ENCODE measurements at places on chromosomes 16 and 17. TPM values are rescaled to one million over a fixed set of nuclear protein-coding genes. Genes with fewer than 3 reads are reported as not detected.

The LPCAT2 gene
- 4.7 TPM for total RNA-seq

The HS3ST3A1 gene
- 1.2 TPM for total RNA-seq

The DNAH2 gene
- total RNA-seq = not detected

The GP1BA gene
- total RNA-seq = not detected

The KCTD13 gene
- total RNA-seq = 39.7 TPM

The KRTAP17-1 gene
- total RNA-seq = not detected

The ERI2 gene
- total RNA-seq = 14.4 TPM

- DNase-seq = no peak
- no peak overlapping the region for H3K27ac ChIP-seq
- H3K36me3 ChIP-seq = no peaks in the 10 kb centered on the region
- H3K4me3 ChIP-seq = no peak overlapping the region
- H3K27me3 ChIP-seq = peaks cover 7% of the 10 kb centered on the region
These were observed 30.1 kb upstream of the SNN start for GRCh38 chr16:11638140-11638539.

- no peaks in the 10 kb centered on the region for H3K36me3 ChIP-seq
- no peaks in the 10 kb centered on the region for H3K27me3 ChIP-seq
- no peak for DNase-seq
- no peak overlapping the region for H3K27ac ChIP-seq
- H3K4me1 ChIP-seq = no peaks in the 10 kb centered on the region
These were observed 868.9 kb upstream of the SOX9 start for GRCh38 chr17:71251951-71252350.

DNA sequence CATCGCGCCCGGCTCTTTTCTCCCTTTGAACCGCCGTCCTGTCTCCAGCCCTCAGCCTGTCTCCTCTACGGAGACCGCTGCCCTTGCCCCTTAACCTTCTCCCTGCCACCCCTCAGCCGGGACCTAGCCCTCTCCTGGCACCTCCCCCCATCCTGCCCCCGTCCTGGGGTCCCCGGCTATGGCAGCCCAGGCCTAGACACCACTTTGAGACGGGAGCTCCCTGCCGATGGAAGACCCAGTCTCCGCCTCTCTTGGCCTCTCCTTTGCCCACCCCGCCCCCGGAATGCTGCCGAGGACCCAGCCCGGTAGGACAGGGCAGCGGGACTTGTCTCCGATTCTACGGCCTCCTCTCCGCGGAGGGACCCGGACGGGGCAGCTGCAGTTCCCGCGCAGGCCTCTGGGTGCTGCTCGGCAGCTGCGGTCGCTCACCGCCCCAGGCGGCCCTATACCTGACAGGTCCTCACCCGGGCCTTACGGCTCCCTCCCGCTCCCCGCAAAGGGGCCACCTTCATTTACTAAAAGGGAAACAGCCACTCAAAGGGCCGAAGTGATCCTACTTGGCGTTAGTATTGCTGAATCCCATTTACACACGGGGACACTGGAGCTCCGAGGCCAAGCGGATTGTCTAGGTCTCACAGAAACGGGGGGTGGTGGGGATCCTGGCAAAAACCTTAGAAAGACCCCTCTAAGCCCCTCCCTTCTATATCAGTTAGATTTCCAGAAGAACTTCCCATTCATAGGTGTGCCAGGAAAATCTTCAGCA lies 32.6 kb upstream of the TAC4 start:
- no peak overlapping the region for H3K27ac ChIP-seq
- no peaks in the 10 kb centered on the region for H3K36me3 ChIP-seq
- peaks cover 31% of the 10 kb centered on the region for H3K27me3 ChIP-seq

DNA sequence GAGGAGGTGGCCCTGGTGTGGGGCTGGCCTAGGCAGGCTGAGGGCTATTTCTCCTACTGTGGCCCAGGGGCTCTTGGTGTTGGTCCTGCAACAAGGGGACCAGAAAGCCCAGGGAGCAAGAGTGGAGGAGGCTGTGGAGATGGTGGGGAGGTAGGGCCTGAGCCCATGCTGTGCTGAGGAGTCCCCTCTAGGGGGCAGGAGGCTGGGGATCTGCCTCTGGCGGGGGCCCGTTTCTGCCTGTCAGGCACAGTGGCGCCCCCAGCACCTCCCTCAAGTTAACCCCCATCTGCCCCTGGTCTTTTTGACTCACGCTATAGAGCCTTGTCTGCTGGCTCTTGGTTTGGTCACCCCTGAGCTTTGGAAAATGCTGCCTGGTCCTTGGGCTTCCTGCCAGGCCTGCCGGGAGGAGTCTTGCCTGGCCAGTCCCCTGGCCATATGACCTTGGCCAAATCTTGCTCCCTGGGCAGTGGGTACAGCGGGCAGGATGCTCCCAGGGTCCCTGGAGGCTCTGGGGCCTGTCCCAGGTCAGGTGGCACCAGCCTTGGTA lies 5.9 kb downstream of the BAIAP2 start:
- peaks cover 20% of the 10 kb centered on the region for H3K27me3 ChIP-seq
- no peaks in the 10 kb centered on the region for H3K4me1 ChIP-seq
- no peak overlapping the region for H3K4me3 ChIP-seq
- DNase-seq = no peak
- no peak overlapping the region for H3K27ac ChIP-seq

GRCh38 chr16:84726669-84727467 lies 27.1 kb downstream of the USP10 start:
- peaks cover 59% of the 10 kb centered on the region for H3K4me1 ChIP-seq
- no peak overlapping the region for H3K27ac ChIP-seq
- peaks cover 19% of the 10 kb centered on the region for H3K36me3 ChIP-seq
- no peak for DNase-seq

DNA sequence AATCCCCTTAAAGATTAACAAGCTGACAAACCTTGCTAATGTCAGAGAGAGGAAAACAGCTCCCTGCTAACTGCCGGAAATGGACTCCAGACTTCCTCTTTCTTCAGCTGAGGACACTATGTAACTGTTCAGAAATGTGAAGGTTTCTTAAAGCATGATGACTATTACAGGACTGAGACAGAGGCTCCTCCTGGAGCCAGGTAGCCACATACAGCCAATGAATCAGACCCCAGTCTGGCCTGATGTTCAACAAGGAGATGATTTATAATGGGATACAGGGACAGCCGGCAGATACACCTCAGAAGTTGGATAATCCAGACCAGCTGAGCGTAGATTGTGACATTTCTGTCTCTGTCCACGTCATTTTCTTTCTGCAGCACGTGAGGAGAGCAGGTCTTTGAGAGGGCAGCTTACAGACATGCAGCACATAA lies 216.2 kb downstream of the HS3ST3A1 start:
- H3K36me3 ChIP-seq = no peaks in the 10 kb centered on the region
- H3K27me3 ChIP-seq = peaks cover 1% of the 10 kb centered on the region
- DNase-seq = no peak
- H3K27ac ChIP-seq = no peak overlapping the region

DNA sequence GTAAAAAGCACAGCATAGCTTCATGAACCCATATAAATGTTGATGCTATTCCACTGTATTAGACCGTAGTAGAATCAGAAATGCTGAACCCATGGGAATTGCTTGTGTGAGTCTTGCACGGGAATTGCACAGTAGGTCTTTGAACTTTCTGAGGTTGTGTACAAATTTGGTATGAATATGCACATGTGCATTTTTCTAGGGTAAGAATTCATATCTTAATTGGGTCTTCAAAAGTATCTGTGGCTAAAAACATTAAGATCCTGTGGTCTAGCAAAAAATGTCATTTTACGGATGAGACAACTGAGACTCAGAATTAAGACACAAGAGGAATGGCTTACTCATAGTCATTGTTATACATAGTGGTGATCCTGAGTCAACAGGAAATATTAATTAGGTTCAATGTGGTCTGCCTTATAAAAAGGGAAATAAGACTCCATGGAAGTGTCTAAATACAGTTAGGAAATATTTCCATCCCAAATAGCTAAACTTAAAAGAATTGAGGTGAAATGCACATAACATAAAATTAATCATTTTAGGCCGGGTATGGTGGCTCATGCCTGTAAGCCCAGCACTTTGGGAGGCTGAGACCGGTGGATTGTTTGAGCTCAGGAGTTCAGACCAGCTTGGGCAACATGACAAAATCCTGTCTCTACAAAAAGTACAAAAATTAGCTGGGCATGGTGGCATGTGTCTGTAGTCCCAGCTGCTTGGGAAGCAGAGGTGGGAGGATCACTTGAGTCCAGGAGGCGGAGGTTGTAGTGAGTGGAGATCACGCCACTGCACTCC lies 22.8 kb downstream of the TAOK1 start:
- H3K36me3 ChIP-seq = peaks cover 14% of the 10 kb centered on the region
- H3K27ac ChIP-seq = no peak overlapping the region
- H3K4me3 ChIP-seq = no peak overlapping the region
- H3K4me1 ChIP-seq = peaks cover 10% of the 10 kb centered on the region
- DNase-seq = no peak

GRCh38 chr17:33140413-33141099 lies 148.9 kb downstream of the SPACA3 start:
- H3K4me3 ChIP-seq = no peak overlapping the region
- no peak for DNase-seq
- H3K4me1 ChIP-seq = no peaks in the 10 kb centered on the region
- H3K27ac ChIP-seq = no peak overlapping the region
- H3K27me3 ChIP-seq = no peaks in the 10 kb centered on the region

GRCh38 chr16:66629856-66630255 lies 25.4 kb downstream of the CMTM3 start:
- no peak overlapping the region for H3K4me3 ChIP-seq
- H3K27me3 ChIP-seq = no peaks in the 10 kb centered on the region
- H3K4me1 ChIP-seq = no peaks in the 10 kb centered on the region
- no peaks in the 10 kb centered on the region for H3K36me3 ChIP-seq

DNA sequence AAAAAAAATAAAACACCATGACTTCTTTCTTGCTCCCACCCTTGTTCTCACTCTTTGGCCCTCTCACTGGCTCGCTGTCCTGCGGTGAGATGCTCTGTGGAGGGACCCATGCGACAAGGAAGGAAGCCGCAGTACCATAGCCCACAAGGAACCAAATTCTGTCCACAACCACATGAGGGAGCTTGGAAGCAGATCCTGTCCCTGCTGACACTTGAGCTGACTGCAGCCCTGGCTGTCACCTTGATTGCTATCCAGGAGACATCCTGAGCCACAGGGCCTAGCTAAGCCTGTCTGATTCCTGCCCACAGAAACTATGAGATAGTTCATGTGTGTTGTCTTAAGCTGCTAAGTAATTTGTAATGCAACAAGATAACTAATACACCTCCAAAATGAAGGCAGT lies 4.8 kb upstream of the MT2A start:
- peaks cover 14% of the 10 kb centered on the region for H3K27me3 ChIP-seq
- H3K4me3 ChIP-seq = no peak overlapping the region
- peaks cover 33% of the 10 kb centered on the region for H3K4me1 ChIP-seq
- DNase-seq = no peak
- H3K27ac ChIP-seq = no peak overlapping the region

All from activated T-helper 2 cell treated with anti-CD3 and anti-CD28 coated beads, Interferon-gamma antibody, Interleukin-2, Interleukin-4, amounts not matched to agents 10 μg/mL and 5 μg/mL and 100 μg/mL, durations not matched to agents 14 hours and 24 hours and 36 hours (primary cell).